Spleen (tissue), 13 donors: ENCODE measurements at places on chromosomes 1 and 21. TPM values are rescaled to one million over a fixed set of nuclear protein-coding genes. Genes with fewer than 3 reads are reported as not detected.

CNKSR1 gene
- 1.0 TPM for polyA plus RNA-seq

RAB25 gene
- polyA plus RNA-seq: 0.28 TPM

LYPLAL1 gene
- 42.5 TPM for polyA plus RNA-seq

RASSF5 gene
- 35.8 TPM for polyA plus RNA-seq

PCSK9 gene
- not detected for polyA plus RNA-seq

ADAMTSL4 gene
- 9.4 TPM for polyA plus RNA-seq

C1orf210 gene
- polyA plus RNA-seq: not detected

KRTAP24-1 gene
- polyA plus RNA-seq: not detected

MMP23B gene
- 9.3 TPM for polyA plus RNA-seq

NBPF6 gene
- not detected for polyA plus RNA-seq

- H3K27ac ChIP-seq: no peak overlapping the region
- DNase-seq: no peak
- no peaks in the 10 kb centered on the region for H3K27me3 ChIP-seq
- H3K4me1 ChIP-seq: no peaks in the 10 kb centered on the region
These were observed 18.7 kb upstream of the KNCN start for GRCh38 chr1:46569884-46570725.

GRCh38 chr21:46109313-46110221 is 11.7 kb downstream of the COL6A2 start:
- H3K27me3 ChIP-seq: no peaks in the 10 kb centered on the region
- no peak overlapping the region for H3K4me3 ChIP-seq
- H3K36me3 ChIP-seq: peaks cover 28% of the 10 kb centered on the region
- no peaks in the 10 kb centered on the region for H3K4me1 ChIP-seq
- peak; percentile 48 for DNase-seq
- H3K27ac ChIP-seq: no peak overlapping the region

- H3K4me3 ChIP-seq: no peak overlapping the region
- no peaks in the 10 kb centered on the region for H3K36me3 ChIP-seq
- no peaks in the 10 kb centered on the region for H3K27me3 ChIP-seq
- H3K4me1 ChIP-seq: no peaks in the 10 kb centered on the region
- H3K27ac ChIP-seq: no peak overlapping the region
These were observed 40.9 kb upstream of the DAB1 start for GRCh38 chr1:57464756-57465155.

DNA sequence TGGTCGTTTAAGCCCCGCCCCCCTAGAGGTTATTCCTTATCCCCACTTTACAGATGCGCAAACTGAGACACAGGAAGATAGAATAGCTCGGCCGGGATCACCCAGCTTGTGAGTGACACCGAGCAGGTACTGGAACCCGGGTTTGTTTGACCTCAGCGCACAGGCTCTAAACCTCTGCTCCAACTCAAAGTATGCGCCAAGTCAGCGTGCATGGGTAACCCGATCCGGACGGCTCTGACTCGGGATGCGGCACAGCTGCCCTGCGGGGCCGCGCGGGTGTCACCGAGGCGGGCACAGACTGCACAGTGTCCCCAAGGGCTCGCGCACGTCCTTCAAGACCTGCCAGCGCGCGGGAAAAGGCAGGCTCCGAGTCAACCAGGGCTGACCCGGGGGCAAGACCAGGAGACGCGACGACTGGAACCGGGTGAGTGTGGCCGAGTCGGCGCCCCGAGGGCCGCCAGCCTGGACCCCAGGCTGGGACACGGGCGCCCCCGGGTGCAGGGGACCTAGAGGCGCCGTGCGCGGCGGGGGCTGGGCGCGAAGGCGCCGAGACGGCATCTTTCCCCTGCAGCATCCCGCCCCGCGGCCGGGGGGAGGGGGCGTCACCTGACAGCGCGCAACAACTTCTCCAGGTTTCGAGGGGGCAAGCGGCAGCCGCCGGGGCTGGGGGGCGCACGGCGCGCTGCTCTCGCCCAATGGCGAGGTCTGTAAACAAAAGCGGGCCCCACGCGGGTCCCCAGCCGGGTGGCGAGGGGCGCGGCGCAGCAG is 101.9 kb upstream of the SOD1 start:
- peak overlapping the region; percentile 70 for H3K4me3 ChIP-seq
- peaks cover 46% of the 10 kb centered on the region for H3K27me3 ChIP-seq
- no peaks in the 10 kb centered on the region for H3K36me3 ChIP-seq
- H3K4me1 ChIP-seq: peaks cover 11% of the 10 kb centered on the region

- H3K4me3 ChIP-seq: no peak overlapping the region
- no peaks in the 10 kb centered on the region for H3K36me3 ChIP-seq
- no peak overlapping the region for H3K27ac ChIP-seq
- no peaks in the 10 kb centered on the region for H3K27me3 ChIP-seq
These were observed 66.4 kb upstream of the TNFSF18 start for GRCh38 chr1:173117108-173117633.

DNA sequence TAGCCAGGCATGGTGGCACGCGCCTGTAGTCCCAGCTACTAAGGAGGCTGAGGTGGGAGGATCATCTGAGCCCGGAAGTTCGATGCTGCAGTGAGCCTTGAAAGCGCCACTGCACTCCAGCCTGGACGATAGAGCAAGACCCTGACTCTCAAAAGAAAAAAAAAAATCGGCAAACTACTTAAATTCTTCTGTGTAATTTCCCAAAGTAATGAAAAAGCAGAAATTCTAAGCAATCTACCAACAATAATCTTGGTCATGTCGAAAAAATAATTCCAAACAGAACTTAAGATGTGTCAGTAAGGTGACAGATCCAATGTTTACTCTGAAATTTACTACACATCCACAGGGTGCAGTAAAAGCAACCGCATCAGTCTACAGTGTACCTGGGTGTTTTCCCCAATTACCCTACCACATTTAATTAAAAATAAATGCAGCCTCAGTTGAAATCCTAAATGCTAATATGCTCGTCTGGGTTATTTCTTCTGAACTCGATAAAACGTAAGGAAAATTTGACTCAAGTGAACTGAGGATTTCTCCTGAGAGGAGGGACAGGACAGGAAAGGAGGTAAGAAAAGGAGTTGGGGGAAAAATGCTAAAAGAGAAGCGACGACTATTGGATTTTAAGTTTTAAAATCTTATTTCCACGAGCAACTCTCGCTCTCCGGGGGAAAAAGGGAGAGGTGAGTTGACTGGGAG is 801 bp downstream of the EPRS1 start:
- peaks cover under 1% of the 10 kb centered on the region for H3K36me3 ChIP-seq
- peak overlapping the region; percentile 87 for H3K27ac ChIP-seq
- no peak for DNase-seq
- peak overlapping the region; percentile 92 for H3K4me3 ChIP-seq

- no peak for DNase-seq
- H3K27me3 ChIP-seq: no peaks in the 10 kb centered on the region
- no peaks in the 10 kb centered on the region for H3K36me3 ChIP-seq
- no peak overlapping the region for H3K4me3 ChIP-seq
These were observed 41.6 kb downstream of the CATSPERE start for GRCh38 chr1:244502630-244503029.

GRCh38 chr1:161834967-161835550 is 68.9 kb downstream of the ATF6 start:
- H3K27ac ChIP-seq: no peak overlapping the region
- no peaks in the 10 kb centered on the region for H3K27me3 ChIP-seq
- DNase-seq: no peak
- H3K4me1 ChIP-seq: no peaks in the 10 kb centered on the region
- H3K36me3 ChIP-seq: peaks cover 49% of the 10 kb centered on the region
- H3K4me3 ChIP-seq: no peak overlapping the region

DNA sequence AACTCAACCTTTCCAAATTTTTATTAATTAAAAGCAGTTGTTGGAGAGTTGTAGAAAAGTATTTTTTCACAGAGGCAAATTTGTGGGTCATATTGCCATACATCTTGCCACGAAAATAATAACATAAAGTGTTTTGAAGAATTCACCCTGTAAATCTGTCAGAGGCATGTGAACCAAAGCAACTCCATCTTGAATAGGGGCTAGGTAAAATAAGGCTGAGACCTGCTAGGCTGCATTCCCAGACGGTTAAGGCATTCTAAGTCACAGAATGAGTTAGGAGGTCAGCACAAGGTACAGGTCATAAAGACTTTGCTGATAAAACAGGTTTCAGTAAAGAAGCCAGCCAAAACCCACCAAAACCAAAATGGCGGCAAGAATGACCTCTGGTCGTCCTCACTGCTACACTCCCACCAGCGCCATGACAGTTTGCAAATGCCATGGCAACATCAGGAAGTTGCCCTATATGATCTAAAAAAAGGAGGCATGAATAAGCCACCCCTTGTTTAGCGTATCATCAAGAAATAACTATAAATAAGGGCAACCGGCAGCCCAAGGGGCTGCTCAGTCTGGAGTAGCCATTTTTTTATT is 4.4 kb upstream of the CNN3 start:
- peaks cover 4% of the 10 kb centered on the region for H3K27me3 ChIP-seq
- H3K4me3 ChIP-seq: no peak overlapping the region
- H3K27ac ChIP-seq: no peak overlapping the region

- H3K36me3 ChIP-seq: no peaks in the 10 kb centered on the region
- no peak overlapping the region for H3K4me3 ChIP-seq
- no peak for DNase-seq
These were observed 314.4 kb upstream of the VAMP3 start for GRCh38 chr1:7456722-7457082.

DNA sequence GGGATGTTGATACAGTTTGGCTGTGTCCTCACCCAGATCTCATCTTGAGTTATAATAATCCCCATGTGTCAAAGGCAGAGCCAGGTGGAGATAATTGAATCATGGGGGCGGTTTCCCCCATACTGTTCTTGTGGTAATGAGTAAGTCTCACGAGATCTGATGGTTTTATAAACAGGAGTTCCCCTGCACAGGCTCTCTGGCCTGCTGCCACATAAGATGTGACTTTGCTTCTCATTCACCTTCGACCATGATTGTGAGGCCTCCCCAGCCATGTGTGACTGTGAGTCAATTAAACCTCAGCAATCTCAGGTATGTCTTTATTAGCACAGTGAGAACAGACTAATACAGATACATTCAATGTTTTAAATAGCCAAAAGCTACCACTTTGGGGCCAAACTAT is 41.1 kb downstream of the SLC35F3 start:
- H3K4me3 ChIP-seq: no peak overlapping the region
- H3K27me3 ChIP-seq: peaks cover 5% of the 10 kb centered on the region
- H3K36me3 ChIP-seq: no peaks in the 10 kb centered on the region
- H3K4me1 ChIP-seq: no peaks in the 10 kb centered on the region
- H3K27ac ChIP-seq: no peak overlapping the region

- H3K4me1 ChIP-seq: no peaks in the 10 kb centered on the region
- no peak overlapping the region for H3K4me3 ChIP-seq
These were observed 974.8 kb downstream of the ADGRL2 start for GRCh38 chr1:82775406-82776000.

GRCh38 chr1:79325705-79326104 is 319.2 kb upstream of the ADGRL4 start:
- H3K4me3 ChIP-seq: no peak overlapping the region
- no peaks in the 10 kb centered on the region for H3K4me1 ChIP-seq
- no peak overlapping the region for H3K27ac ChIP-seq

GRCh38 chr1:47759936-47760629 is 237.1 kb downstream of the TRABD2B start:
- peak; percentile 25 for DNase-seq
- no peaks in the 10 kb centered on the region for H3K4me1 ChIP-seq
- no peaks in the 10 kb centered on the region for H3K36me3 ChIP-seq
- peaks cover 4% of the 10 kb centered on the region for H3K27me3 ChIP-seq

- no peak overlapping the region for H3K27ac ChIP-seq
- H3K4me1 ChIP-seq: no peaks in the 10 kb centered on the region
- no peak for DNase-seq
- no peaks in the 10 kb centered on the region for H3K36me3 ChIP-seq
- no peaks in the 10 kb centered on the region for H3K27me3 ChIP-seq
- H3K4me3 ChIP-seq: no peak overlapping the region
These were observed 643.0 kb downstream of the KIF26B start for GRCh38 chr1:245797592-245798348.

- H3K36me3 ChIP-seq: no peaks in the 10 kb centered on the region
- no peaks in the 10 kb centered on the region for H3K27me3 ChIP-seq
- DNase-seq: no peak
- no peak overlapping the region for H3K4me3 ChIP-seq
These were observed 197.4 kb downstream of the FGGY start for GRCh38 chr1:59494145-59494833.

- H3K27ac ChIP-seq: peak overlapping the region; percentile 71
- no peaks in the 10 kb centered on the region for H3K36me3 ChIP-seq
- H3K4me1 ChIP-seq: no peaks in the 10 kb centered on the region
- no peak for DNase-seq
- H3K4me3 ChIP-seq: no peak overlapping the region
- no peaks in the 10 kb centered on the region for H3K27me3 ChIP-seq
These were observed 21.5 kb upstream of the SAMSN1 start for GRCh38 chr21:14567331-14568279.

DNA sequence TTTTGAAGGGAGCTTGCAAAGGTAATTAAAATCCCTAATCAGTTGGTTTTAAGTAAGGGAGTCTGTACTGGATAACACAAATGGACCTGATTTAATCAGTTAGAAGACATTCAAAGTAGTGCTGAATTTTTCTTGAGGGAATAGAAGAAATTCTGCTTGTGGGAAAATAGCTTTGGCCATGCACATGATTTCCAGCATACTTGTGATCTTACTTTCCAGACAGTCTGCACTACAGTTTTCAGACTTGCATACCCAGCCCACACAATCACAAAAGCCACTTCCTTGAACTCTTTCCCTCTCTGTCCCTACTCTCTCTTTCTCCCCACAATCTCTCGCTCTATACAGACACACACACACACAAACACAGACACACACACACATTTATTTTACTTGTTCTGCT is 852.1 kb downstream of the PLA2G4A start:
- no peak for DNase-seq
- no peaks in the 10 kb centered on the region for H3K27me3 ChIP-seq
- no peaks in the 10 kb centered on the region for H3K4me1 ChIP-seq

- H3K4me3 ChIP-seq: no peak overlapping the region
- no peaks in the 10 kb centered on the region for H3K27me3 ChIP-seq
- H3K4me1 ChIP-seq: peaks cover 3% of the 10 kb centered on the region
- DNase-seq: no peak
- H3K36me3 ChIP-seq: no peaks in the 10 kb centered on the region
These were observed 52.5 kb upstream of the CR2 start for GRCh38 chr1:207401578-207401977.
